ENCODE measurements at places on chromosomes 7 and 10.

DNA sequence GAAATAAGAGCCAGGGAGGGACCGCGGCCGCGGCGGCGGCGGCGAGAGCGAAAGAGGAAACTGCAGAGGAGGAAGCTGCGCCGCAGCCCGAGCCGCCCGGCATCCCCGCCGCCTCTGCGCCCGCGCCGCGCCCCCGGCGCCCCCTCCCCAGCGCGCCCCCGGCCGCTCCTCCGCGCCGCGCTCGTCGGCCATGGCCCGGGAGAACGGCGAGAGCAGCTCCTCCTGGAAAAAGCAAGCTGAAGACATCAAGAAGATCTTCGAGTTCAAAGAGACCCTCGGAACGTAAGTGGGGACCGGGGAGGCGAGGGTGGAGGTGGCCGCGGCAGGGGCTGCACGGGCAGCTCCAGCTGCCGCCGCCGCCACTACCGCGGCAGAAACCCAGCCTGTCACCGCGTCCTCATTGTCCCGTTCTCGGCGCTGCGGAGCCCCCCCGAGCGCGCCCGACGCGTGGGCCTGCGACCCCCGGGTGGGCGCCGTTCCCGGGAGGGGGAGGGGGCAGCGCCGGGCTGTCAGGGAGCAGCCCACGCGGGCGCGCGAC lies 351 bp downstream of the CAMK1D start:
- DNase-seq = no peak

- no peak for DNase-seq
Observed at GRCh38 chr10:130459011-130459410, 322.8 kb downstream of the GLRX3 start.

DNA sequence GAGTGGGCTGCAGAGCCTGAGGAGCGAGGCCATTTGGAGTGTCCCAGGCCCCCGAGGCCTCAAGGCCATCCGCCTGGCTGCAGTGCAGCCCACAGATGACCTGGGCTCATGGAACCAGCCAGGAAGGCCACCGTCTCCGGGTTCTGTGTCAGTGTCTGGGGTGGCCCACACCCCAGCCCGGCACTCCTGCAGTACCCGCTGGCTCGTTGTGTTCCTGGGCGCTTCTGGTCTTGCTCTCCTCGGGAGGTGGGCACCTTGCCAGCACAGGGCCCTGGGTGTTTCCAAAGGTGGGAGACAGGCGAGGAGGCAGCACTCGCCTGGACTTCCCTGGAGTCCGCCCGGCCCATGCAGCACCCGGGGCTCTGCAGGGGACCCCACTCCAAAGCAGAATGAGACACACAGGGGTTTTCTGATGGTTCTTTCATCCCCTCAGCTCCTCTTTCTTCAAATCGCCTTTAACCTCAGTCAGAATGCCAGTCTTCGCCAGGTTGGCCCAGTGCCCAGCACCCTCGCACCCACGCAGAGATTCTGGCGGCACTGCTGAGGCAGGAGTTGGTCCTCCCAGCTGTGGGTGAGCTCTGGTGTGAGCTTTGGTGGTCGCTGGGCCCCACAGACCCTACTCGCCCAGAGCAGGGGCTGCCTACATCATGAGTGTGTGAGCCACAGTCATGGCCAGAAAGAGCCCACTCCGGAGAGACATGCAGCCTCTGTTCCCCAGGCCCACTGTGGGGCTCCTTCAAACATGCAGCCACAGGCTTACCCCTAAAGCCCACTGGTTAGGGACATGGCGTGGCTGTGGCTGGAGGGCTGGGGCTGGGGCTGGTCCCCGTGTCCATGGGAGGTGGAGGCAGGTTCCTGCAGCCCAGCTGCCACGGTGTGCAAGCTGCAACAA lies 155.7 kb downstream of the EBF3 start:
- DNase-seq = no peak

DNA sequence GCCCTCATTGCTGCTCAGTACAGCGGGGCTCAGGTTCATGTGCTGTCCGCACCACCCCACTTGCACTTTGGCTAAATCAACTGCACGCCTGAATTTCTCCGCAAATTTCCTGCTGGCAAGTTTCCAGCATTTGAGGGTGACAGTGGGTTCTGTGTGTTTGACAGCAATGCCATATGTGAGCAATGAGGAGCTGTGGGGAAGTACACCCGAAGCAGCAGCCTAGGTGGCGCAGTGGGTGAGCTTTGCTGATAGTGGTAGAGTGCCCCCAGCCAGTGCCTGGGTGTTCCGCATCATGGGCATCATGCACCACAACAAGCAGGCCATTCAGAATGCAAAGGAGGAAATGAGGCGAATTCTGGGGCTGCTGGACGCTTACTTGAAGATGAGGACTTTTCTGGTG lies 103.9 kb upstream of the POT1 start:
- DNase-seq = no peak
